ENCODE measurements at places on chromosomes 12 and 14. TPM values are rescaled to one million over a fixed set of nuclear protein-coding genes. Genes with fewer than 3 reads are reported as not detected.

GRCh38 chr14:81982046-81982445 lies 448.4 kb upstream of the SEL1L start:
- no peak for DNase-seq

- DNase-seq = no peak
These were observed at the start of gene HOXC13 for GRCh38 chr12:53938326-53939140. Gene HOXC13 (plus strand): TSS chr12:53938831. CDS start chr12:53938907, 76 bp downstream.

GRCh38 chr14:61690039-61690438 lies 5.3 kb upstream of the HIF1A start:
- no peak for DNase-seq

DNA sequence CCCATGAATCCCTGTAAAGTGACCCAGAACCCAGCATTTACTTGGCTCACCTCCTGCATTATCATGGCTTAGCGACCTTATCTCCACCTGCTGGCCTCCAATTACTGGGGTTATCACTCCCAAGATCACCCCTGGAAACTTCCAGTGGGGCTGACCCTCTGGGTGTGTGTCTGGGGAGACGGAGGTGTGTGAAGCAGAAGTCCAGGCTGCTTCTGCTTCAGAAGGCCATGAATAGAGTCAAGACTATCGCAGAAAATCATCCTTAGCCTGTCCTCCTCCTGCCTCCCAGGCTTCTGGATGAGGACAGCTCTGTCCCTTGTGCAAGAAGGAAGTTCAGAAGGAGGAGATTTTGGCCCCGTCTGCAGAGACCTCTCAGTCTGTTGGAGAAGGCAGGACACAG lies 408 bp upstream of the KRT72 start:
- DNase-seq = no peak

- DNase-seq = no peak
These were observed 31.0 kb downstream of the NINJ2 start for GRCh38 chr12:632102-632696.

KRT79 gene
- total RNA-seq = 2.8 TPM

VASH1 gene
- 13.9 TPM for total RNA-seq

- no peak for DNase-seq
These were observed 21.4 kb upstream of the APPL2 start for GRCh38 chr12:105257321-105257728.

DNA sequence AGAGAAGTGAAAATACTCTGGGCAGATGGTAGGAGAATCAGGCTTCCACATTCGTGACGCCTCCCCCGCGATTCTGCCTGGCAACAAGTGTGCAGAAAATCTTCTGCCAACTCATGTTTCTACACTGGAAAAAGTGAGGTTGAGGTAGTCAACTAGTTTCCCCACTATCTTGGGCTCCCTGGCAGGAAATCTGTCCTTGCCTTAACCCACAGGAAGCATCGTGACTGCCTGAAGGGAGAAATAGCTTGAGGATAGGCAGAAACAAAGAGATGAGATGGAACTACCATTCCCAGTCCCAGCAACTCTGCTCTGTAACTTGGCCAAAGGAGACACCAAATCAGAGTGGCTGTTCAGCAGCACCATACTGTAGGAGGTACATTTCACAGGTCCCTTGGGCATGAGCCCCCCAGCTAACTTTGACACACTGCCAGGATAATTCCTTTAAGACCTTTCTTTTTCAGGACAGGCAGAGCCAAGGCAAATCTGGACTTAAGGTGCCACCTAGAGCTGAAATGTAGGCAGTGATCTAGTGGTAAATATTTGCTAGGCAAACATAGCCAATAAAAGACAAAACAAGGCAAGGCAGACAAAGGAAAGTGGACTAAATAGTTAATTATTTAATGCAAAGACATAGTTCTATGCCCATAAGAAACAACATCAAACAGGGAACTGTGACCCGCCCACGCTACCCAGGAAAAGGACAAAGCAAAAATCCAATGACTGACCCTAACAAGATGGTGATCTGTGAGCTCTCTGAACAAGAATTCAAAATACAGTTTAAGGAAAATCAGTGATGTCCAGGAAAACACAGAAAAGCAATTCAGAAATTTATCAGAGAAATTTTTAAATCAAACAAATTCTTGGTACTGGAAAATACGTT lies 205.1 kb downstream of the PTPRO start:
- no peak for DNase-seq

GRCh38 chr14:91845652-91846051 lies 21.7 kb downstream of the TC2N start:
- no peak for DNase-seq

POMT2 gene
- 21.7 TPM for total RNA-seq

GRCh38 chr12:7647071-7647470 lies 18.6 kb downstream of the APOBEC1 start:
- no peak for DNase-seq

NAA30 gene
- total RNA-seq = 12.7 TPM

DNA sequence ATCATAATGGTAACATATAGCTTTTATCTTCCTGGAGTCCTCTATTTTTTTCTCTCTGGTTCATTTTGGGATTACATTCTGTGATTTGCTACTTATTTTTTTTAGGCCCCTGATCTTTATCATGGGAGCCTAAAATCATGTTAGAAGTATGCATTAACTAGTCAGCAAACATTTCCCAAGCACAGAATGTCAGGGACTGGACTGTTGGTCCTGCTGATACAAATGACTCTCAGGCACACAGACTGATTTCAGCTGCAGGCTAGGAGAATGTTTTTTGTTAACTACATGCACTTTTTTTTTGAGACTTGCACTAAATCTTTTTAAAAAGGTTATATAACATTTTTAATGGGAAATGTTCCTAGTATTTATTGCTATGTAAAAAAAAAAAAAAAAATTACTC lies 131.1 kb downstream of the ACSS3 start:
- DNase-seq = no peak

DNA sequence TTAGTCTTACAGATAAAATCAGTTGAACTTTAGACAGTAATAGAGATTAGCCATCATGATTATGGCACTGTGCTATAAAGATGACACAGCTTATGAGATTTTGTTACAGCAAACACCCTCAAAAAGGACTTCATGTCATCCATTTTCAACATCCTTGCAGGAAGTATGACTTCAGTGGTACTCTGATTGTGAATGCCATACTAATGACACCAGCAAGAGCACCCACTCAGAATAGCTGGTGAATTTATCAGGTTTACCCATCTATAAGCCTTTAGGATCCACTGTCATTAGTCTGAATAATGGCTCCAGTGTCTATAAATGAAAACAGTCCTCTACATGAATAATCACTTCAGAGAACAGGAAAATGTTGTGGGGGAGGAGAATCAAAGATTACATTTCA lies 615.2 kb downstream of the RPS29 start:
- DNase-seq = no peak

GRCh38 chr12:114334395-114334794 lies 71.5 kb downstream of the TBX5 start:
- no peak for DNase-seq

- DNase-seq = no peak
These were observed 213.8 kb downstream of the SLC6A15 start for GRCh38 chr12:84698576-84699333.

FCF1 gene
- total RNA-seq = 34.2 TPM

GRCh38 chr12:108196319-108196718 lies 67.2 kb downstream of the WSCD2 start:
- DNase-seq = no peak

DNA sequence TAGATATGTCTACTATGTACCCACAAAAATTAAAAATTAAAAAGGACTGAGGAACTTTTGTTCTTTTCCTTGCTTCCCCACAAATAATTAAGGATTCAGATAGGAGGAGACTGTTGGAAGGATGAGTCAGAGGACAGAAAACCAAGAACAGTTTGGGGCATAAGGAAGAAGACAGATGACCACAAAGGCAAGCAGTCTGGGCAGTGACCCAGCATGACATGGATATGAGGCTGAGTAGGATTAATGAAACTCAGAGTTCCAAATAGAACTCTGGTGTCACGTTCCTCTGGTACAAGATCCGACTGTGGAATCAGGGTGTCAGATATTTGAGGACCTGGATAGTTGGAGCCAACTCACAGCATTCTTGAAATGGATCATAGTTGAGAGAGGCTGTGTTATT lies 89.3 kb upstream of the SLC38A4 start:
- no peak for DNase-seq

BCL11B gene
- total RNA-seq = 0.75 TPM

SRGAP1 gene
- total RNA-seq = 10.6 TPM

GRCh38 chr12:12088761-12089160 lies 18.0 kb downstream of the BCL2L14 start:
- no peak for DNase-seq

PACS2 gene
- total RNA-seq = 61.1 TPM

ADGRD1 gene
- 34.3 TPM for total RNA-seq

- no peak for DNase-seq
These were observed 44.7 kb downstream of the PALS1 start for GRCh38 chr14:67285876-67286452.

DNA sequence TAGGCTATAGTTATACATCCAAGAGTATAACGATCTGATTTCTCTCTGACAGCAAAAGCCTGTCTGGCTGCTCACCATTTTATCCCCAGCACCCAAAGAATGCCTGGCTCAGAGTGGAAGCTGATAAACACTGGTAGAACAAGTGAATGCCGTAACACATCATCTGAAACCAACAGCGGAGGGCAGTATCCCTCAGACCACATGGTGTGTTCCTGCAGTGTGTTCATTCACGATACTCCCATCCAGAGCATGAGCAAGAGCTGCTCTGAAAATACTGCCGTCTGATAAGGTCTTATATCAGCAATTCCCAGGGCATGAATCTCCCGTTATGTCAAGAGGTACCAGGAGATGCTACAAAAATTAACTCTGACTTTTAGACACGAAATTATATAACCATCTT lies 95.9 kb downstream of the TTC7B start:
- DNase-seq = no peak

- no peak for DNase-seq
These were observed 15.4 kb upstream of the KRT5 start for GRCh38 chr12:52535574-52535973.

GRCh38 chr12:131628766-131629448 lies 82.0 kb upstream of the SFSWAP start:
- DNase-seq = no peak

DNA sequence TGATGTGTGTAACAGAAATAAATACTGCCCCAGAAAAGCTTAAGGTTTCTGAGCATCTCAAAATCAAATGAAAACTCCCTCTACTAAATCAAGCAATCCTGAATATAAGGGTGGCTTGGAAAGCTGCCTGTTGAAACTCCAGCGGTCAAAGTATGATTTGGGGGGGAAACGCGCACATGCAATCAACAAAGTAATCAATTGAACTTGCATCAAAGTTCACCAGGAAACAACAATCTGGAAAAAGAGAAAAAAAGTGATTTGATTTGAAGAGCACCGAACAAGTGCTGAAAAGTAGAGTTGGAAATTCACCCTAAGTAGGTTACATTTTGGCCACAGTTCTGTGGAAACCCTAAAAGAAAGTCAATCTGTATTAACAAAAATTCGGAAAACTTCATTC lies 700 bp downstream of the CNIH1 start:
- DNase-seq = no peak

CPNE8 gene
- 16.3 TPM for total RNA-seq

Data from omental fat pad (tissue), 4 donors.